ENCODE measurements at places on chromosomes 3 and 15.

- DNase-seq = peak; percentile 71
Observed at GRCh38 chr3:38029400-38030125, at the start of gene PLCD1. Gene PLCD1, minus strand, starts transcription at chr3:38029642. Its CDS starts 103 bp downstream, at chr3:38029539.

GRCh38 chr15:29825227-29825626 lies 3.0 kb upstream of the TJP1 start:
- DNase-seq = no peak

DNA sequence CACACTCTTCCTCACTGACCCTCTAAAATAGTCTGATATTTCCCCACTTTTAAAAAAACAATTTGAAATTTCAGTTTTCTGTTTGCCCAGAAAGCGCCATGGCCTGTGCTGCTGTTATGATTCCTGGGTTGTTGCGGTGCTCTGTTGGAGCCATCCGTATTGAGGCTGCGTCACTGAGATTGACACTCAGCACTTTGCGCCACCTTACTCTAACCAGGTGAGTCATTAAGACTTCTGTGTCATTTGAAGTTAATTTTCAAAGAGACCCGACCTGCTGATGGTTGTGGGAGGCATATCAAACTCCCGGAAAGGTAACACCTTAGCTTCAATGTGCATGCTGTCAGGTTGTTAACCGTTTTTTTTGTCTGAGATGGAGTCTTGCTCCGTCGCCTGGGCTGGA lies 5.8 kb downstream of the OXNAD1 start:
- DNase-seq = no peak

- DNase-seq = no peak
Observed at GRCh38 chr15:54841701-54842305, 354.9 kb downstream of the RSL24D1 start.

- DNase-seq = no peak
Observed at GRCh38 chr15:27414168-27414870, 443.3 kb downstream of the GABRG3 start.

DNA sequence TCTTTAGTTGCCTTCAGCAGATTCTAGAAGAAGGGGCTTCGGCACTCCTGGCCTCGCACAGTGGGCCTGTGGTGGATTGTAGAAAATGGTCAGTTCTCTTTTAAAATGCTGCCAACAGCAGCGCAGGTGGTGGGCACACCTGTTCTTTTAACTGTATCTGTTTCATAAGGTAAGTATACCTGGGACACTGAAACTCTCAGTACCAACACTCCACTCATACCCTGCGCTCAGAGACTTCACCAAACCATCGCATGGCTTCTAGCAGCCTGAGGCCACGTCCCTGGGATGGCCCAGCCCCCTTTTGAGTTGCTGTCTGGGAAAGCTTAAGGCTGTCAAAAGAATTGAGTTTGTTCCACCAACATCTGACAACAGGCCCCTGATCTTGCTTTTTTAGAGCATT lies 56.7 kb upstream of the MCF2L2 start:
- DNase-seq = no peak

- no peak for DNase-seq
Observed at GRCh38 chr3:50559702-50560101, 7.8 kb downstream of the C3orf18 start.

DNA sequence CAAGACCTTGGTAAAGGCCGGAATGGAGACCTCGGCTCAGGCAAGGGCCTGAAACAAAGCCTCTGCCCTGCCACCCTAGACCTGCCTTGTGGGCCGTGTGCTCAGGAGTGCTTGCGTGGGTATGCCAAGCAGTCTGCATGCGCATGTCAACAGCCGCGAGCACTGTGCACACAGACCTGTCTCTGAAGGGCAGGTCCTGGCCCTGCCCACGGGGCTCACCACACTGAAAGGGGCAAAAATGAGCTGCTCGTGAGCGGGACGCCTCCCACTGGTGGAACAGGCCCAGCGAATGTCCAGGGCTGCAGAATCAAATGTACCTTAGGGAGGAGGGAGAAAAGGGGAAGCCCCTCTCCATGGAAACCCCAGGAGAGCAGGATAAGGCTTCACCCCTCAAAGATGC lies 44.3 kb upstream of the FGD5 start:
- no peak for DNase-seq

- peak; percentile 89 for DNase-seq
Observed at GRCh38 chr3:167406876-167407492, 26.9 kb upstream of the ZBBX start.

- DNase-seq = no peak
Observed at GRCh38 chr3:195102609-195103467, 168.1 kb downstream of the XXYLT1 start.

GRCh38 chr15:65339920-65340319 lies 35.4 kb downstream of the RNU5B-1 start:
- no peak for DNase-seq

GRCh38 chr3:99884484-99884883 lies 66.8 kb downstream of the CMSS1 start:
- no peak for DNase-seq

DNA sequence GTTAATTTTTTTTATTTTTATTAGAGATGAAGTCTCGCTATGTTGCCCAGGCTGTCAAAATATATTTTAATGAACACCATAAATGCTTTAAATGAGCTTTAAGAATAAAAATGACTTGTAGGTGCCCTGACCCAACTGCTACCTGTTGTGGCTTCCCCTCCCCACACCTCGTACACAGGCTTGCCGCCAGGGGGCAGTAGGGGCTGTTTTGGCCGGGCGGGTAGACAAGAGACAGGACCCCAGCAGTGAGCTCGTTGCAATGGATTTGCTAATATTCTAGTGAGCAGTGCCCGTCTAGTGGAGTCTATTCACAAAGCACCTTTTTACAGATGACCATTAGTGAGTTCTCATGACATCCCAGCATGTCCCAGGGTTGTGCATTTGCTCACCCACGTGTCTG lies 418.1 kb downstream of the OCA2 start:
- no peak for DNase-seq

GRCh38 chr15:74997141-74997540 lies 1.8 kb downstream of the SCAMP5 start:
- no peak for DNase-seq

DNA sequence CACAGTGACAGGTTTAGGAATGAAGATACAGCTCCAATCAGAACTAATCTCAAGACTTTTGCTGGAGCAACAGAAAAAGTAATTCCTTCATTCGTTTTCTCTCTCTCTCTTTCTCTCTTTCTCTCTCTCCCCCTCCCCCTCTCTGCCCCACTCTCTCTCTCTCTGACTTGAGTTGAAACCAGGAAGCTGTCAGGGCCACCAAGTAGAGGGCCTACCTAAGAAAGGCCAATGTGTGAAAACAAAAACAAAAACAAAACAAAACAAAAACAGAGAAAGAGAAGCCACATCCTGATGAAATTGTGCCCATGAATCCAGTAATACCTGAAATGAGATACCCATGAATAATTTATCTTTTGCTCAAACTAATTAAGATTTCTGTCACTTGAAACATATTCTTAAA lies 72.9 kb downstream of the ATP8B4 start:
- no peak for DNase-seq

- peak; percentile 24 for DNase-seq
Observed at GRCh38 chr3:180571831-180572598, 29.9 kb upstream of the TTC14 start.

DNA sequence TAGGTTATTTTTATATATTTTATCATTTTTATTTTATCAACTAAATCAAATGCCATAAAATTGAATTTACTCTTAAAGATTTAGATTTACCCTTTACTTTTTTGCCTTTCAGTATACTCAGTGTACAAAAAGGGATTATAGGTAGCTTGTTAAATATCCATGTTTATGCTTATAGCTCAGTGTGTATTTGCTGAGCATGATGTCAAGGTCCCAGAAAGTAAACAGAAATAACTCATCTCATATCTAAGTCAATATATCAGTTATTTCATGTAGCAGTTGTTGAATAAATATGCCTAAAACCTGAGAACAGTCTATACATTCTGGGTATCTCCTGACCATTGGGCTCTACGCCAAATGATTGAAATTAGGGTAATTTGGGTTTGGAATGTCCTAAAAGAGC lies 693.8 kb downstream of the NAALADL2 start:
- DNase-seq = no peak

DNA sequence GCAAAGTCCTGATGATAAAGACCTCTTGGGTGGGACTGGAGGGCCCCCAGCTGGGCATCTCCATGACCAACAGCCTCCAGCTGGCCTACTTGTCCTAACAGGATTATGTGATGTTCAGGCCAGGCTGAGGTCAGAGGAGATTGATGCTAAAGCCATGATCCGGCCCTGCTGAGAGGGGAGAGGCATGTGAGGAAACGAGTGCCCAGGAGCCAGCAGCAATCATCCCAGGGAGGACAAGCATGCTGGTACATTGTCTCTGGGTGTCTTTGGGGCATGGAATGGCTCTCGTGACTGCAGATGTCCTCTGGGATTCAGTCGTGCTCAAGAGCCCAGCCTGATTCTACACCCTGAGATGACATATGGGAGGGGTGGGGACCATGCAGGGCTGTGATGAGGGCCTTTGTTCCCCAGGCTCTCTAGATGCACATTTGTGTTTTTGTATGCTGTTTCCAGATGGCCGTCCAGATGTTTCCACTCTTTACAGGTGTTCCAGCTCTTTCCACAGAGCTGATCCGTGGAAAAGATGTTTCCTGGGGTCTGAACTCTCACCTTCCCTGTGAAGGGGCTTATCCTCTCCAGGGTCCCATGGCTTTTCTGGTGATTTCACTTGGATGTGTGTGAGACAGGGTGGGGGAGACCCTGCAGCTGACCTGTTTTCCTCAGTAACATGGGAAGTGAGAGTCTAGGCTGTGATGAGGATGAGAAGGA lies 20.2 kb downstream of the SLC24A1 start:
- DNase-seq = no peak

DNA sequence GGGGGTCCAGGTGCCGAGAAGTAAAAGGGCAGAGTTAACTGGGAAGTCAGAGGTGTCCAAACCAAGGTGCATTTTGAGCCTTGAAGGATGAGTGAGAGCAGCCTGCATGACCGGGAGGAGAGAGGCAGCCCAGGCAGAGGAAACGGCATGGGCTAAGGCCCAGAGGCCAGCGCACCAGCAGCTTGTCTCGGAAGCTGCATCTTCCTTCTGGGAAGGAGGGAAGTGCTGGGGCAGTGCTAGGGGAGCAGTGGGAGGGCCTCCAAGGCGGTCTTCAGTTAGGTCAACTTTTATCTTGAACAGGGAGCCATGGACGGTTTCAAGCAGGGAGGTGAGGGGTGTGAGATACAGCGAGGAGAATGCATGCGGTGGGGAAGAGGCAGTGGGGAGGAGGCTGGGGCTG lies 1.0 kb downstream of the H1-8 start:
- no peak for DNase-seq

DNA sequence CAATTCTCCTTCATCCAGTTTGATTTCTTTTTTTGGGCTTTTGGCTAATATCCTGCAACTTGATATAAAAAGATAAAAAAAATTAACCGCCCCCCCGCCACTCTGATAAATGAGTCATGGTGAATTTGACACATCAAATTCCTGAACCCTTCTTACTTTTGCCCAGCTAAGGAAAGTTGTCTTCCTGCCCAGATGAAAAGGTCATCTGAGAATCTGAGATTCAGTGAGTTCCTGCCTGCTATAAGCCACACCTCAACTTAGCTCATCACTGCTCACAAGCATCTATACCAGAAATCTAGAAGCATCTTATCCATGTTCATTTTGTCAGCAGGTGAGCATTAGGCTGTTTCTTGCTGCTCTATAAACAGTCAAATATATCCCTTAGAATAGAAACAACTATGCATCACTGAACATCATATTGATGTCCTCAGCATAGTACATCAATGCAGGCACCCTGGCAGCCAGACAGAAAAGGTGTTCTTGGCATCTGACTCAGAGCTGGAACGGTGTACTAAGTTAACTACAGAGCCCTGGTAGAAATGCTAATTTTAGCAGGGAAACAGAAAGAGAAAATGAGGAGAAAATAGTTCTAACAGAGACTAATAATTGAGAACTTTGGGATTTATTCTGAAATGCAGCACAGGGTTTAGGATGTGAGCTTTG lies 77.1 kb downstream of the SEMA6D start:
- no peak for DNase-seq

- no peak for DNase-seq
Observed at GRCh38 chr15:51706926-51707608, 25.8 kb downstream of the SCG3 start.

DNA sequence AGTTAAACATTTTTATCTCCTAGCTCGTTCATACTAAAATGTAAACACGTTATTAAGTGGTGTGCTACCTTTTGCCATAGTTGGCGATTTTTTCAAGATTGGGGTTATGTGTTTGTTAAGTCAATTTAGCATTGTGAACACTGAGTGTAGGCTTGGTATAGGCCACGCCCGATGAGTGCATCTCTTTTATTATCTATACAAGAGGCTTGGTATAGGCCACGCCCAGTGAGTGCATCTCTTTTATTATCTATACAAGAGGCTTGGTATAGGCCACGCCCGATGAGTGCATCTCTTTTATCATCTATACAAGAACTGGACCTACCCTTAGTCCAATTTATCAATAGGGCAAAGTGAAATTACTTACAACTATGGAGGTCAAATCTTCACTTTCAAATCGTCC lies 70.4 kb downstream of the NIPA2 start:
- no peak for DNase-seq

- DNase-seq = no peak
Observed at GRCh38 chr15:54033869-54034458, 55.7 kb downstream of the UNC13C start.

DNA sequence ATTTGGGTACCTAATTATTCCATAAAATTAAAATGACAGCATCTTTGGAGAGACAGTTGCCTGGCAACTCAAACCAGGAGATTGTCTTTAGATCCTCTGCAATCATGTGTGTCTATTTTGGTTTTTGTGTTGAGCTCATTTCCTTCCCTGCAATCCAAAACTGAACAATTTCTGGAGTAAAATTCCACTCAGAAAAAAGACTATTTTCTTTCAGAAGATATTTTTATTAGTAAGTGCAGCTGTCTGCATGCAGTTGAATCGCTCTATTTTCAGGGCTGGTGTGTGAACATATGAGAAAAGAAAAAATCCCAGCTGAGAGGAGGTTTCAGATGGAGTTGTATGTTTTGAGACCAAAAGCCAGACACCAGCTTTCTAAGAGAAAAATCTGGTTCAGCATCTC lies 41.9 kb upstream of the DYNC1LI1 start:
- peak; percentile 10 for DNase-seq

GRCh38 chr3:183151821-183152351 lies 10.6 kb downstream of the LAMP3 start:
- DNase-seq = no peak

DNA sequence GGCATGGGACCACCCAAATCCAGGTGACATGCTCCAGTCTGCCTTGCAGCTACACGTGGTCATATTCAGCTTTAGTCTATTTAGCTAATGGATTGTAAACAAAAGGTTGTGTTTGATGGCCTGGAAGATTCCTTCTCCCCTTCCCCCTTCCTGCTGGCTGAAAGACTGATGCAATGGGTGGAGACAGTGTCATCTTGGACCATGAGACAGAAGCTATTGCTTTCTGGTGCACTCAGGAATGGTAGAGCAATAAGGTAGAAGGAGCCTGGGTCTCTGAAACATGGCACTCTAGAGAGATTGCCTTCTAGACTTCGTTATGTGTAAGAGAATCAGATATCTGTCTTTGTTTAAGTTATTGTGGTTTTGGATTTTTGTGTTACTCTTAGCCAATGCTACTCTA lies 25.7 kb upstream of the PTX3 start:
- no peak for DNase-seq

- DNase-seq = no peak
Observed at GRCh38 chr3:160869825-160870224, 113.8 kb downstream of the PPM1L start.

- DNase-seq = peak; percentile 69
Observed at GRCh38 chr3:99842826-99843589, 25.3 kb downstream of the CMSS1 start.

GRCh38 chr15:95770196-95770595 lies 560.3 kb upstream of the NR2F2 start:
- DNase-seq = no peak

- DNase-seq = no peak
Observed at GRCh38 chr3:168239287-168239686, 143.6 kb upstream of the GOLIM4 start.

- no peak for DNase-seq
Observed at GRCh38 chr3:186959029-186959624, 28.8 kb downstream of the ST6GAL1 start.
